ENCODE measurements at places on chromosomes 12 and 14.

DNA sequence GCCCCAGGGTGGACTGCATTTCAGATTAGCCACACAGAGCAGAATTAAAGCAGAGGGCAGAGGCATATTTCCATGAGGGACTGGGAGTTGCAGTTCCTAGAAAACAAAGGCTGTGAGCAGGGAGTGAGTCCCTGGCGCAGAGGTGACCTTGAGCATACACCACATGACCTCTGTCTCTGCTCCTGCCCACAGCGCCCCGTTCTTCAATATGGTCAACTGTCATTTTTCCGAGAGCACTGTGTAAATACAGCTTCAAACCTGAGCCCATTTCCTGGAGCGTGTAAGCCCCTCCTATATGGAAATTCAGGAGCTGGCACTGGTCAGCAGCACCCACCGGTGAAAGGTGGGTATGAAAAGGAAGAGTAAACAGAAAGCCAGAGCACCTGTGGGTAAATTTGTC is 192.2 kb upstream of the PELI2 start:
- DNase-seq: no peak

DNA sequence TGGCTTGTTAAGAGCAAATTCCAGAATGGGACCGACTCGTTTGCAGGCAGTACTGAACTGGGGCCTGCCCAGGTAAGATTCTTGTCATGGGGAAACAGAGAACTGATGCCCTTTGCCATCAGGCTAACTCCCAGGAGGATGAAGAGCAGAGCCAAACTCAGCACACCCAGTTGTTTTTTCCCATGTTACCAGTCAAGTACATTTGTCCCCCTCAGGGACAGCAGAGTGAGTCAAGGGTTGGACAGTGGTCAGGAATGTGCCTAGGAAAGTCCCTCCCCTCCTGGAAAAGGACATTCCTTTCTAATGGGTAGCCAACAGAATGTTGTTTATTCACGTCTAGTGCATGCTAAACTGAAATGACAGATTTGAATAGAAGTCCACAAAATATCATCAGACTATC is 1.6 kb downstream of the ART4 start:
- no peak for DNase-seq

DNA sequence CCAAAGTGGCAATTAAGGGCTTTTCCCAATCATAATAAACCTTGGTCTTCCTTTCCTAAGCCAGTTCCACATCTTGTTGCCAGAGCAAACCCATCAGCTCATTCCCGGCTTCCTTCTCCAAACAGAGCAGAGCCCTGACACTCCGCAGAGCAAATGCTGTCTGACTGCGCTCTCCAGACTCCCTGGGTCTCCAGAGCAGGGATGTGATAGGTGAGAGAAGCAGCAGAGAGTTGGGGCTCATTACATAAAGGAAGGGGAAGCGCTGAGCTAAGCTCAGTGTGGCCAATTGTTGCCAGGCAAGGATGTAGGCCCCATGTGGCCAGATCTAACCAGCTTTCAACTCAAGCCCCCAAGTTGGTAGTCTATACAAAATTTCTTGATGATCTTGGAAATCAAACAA is 36.2 kb upstream of the PAX9 start:
- DNase-seq: no peak

- DNase-seq: no peak
Measured at GRCh38 chr12:55743406-55744339, 751 bp downstream of the GDF11 start.

GRCh38 chr14:57918791-57919190 is 52.9 kb upstream of the SLC35F4 start:
- no peak for DNase-seq

- no peak for DNase-seq
Measured at GRCh38 chr12:114916541-114916940, 232.6 kb upstream of the TBX3 start.

DNA sequence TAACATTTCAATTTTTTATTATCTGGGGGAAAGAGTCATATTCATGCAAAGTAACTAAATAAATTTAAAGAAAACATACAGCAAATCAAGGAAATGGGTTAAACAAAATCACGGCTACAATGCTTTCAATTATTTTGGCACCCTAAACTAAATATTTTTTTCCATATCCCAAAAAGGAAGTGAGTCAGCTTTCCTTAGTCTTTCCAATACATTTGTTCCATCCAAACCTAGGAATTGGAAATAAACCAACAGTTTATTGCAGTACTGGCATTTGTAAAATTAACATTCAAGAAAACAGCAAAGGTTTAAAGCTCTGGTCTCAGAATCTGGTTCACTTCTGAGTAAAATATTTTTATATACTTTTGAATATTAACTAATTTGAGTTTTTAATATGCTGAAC is 89.2 kb downstream of the BCL2L14 start:
- DNase-seq: no peak

- no peak for DNase-seq
Measured at GRCh38 chr12:81245458-81245857, 167.6 kb downstream of the ACSS3 start.

- no peak for DNase-seq
Measured at GRCh38 chr12:8572507-8572906, 31.8 kb upstream of the CLEC4E start.

DNA sequence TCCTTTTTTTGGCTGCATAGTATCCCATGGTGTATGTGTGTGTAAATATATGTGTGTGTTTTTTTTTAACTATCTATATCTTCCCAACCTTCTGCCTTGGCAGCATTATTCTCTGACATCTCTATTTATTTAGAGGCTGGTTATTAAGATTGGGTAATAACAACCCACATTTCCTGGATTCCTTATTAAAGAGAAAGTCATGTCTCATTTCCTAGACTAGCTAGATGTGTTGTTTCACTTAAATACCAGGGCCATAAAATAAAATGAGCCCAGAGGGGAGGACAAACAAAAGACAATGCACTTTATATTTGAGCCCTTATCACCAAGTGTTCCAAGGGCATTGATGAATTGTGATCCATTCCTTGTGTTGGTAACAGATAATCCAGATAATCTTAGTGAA is 169.1 kb downstream of the SLC5A8 start:
- no peak for DNase-seq

Data from cortex of kidney (tissue), 1 donor.